Vagina (tissue), 2 donors: ENCODE measurements at places on chromosomes 2 and 18.
A peak's percentile ranks its signal among the peaks of the same experiment; 100 is the strongest.

DNA sequence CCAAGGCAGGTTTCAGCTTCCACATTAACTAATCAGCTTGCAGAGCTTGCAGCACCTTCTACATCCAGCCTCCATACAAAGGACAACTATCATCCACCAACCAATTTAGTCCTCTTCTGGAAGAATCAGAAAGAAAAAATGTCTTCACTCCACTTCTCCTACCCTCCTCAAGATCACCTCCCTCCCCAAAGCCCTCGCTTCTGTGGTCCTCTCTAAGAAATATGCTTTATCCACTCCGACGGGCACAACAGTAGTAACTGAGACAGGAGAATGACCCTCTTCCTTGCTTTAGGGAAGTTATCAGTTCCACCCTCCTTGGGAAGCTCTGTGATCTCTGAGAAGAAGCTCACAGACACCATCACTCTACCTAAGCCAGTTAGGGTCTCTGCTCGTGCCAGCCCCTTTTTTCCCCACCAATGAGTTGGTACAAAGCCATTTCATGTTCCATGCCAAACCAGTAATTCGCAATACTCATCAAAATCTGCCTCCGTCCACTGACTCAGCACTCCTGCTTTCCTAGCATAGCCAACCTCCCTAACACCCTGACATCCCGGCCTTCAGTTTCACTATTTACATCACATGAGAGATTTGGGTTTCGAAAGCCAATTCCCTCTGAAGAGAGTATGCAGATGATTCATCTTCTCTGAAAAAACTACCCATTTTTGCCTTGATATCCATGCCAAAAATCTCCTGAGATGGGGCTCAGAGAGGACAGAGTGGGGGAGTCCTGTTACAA lies 114.1 kb upstream of the PKDCC start:
- no peak for DNase-seq
- H3K4me3 ChIP-seq: no peak overlapping the region
- peak overlapping the region; percentile 46 for H3K27ac ChIP-seq
- H3K36me3 ChIP-seq: no peaks in the 10 kb centered on the region

GRCh38 chr2:36696533-36696932 lies at the start of gene VIT:
VIT (plus strand) TSS chr2:36696707; CDS start chr2:36716371, 19,664 bp downstream.
- DNase-seq: no peak
- H3K36me3 ChIP-seq: no peaks in the 10 kb centered on the region
- H3K4me3 ChIP-seq: no peak within 1 kb of the TSS
- H3K4me1 ChIP-seq: no peaks in the 10 kb centered on the region
- H3K27me3 ChIP-seq: no peaks in the 10 kb centered on the region

DNA sequence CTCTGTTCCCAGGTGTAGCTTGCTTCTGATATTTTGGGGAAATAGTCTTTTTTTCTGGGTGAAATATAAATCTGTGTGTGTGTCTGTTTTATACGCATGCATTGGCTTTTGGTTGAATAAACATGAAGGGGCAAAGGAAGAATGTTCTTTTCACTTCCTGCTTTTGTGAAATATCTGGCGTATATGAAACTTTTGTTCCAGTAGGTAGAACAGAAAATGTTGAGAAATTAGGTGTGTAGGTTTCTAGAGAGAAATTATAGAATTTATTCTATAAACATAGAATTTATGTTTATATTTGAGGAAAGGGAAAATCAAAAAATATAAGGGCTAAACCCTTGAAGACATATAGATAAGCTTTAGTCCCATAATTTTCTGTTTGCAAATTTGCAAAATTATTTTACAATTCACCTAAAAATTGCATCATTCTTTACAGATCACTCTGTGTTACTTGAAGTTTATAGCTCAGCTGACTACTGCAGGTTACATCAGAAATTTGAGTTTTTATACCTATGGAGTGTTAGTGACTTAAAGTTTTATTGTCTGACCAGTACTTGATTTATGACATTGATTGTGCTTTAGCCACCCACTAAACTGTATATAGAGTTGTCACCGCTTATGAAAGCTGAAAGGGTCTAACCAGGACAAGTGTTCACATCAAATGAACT lies 116.1 kb downstream of the FAM117B start:
- H3K36me3 ChIP-seq: no peaks in the 10 kb centered on the region
- no peak overlapping the region for H3K4me3 ChIP-seq
- no peak for DNase-seq
- H3K27me3 ChIP-seq: no peaks in the 10 kb centered on the region

DNA sequence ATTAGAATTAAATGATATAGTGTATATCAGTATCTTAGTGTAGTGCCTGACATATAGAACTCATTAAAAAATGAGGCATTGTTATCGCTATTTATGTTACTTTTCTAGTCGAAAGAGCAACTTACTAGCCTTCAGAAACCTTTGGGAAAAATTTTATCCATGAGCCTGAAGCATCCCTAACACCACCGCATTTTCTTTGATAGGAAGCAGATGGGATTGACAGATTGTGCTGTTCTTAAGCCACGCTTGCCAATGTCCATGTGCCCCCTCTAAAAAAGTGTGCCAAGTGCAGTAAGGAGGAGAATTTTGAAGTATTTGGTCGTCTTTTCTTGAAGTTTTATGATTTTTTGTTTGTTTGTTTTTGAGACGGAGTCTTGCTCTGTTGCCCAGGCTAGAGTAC lies 29.1 kb downstream of the PPM1B start:
- no peak overlapping the region for H3K4me3 ChIP-seq
- H3K4me1 ChIP-seq: peaks cover 15% of the 10 kb centered on the region
- peaks cover 2% of the 10 kb centered on the region for H3K36me3 ChIP-seq
- no peaks in the 10 kb centered on the region for H3K27me3 ChIP-seq
- DNase-seq: no peak

DNA sequence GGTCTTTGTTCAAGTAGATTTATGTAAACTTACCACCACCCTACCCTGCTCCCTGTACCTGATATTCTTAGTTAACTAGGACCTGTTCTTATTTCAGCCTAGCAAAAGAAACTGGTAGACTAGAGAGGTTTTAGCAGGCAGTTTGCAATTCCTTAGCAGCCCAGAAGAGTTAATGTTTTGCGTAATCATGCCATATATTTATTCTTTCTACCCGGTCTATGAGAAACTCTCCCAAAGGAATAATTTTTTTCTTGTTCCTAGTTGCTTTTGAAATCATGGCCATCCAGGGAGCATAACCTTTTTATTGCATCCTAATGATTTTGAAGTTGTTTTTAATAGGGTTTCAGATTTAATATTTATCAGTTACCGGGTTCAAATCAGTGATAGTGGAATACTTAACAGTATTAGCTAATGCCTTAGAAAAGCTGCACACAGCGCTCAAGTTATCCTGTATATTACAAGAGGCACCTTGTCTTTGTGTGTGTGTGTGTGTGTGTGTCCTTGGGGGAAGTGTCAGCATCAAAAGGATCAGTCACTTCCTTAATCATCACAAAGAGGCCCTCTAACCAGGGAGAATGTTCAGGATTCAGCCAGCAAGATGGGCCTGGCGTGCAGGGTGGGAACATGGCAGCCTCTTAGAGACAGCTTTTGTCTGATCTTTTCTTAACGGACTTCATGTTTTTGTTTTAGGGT lies 52.9 kb downstream of the CABLES1 start:
- H3K4me3 ChIP-seq: no peak overlapping the region
- no peaks in the 10 kb centered on the region for H3K27me3 ChIP-seq
- H3K36me3 ChIP-seq: no peaks in the 10 kb centered on the region
- H3K27ac ChIP-seq: no peak overlapping the region
- no peak for DNase-seq
- H3K4me1 ChIP-seq: peaks cover 13% of the 10 kb centered on the region

DNA sequence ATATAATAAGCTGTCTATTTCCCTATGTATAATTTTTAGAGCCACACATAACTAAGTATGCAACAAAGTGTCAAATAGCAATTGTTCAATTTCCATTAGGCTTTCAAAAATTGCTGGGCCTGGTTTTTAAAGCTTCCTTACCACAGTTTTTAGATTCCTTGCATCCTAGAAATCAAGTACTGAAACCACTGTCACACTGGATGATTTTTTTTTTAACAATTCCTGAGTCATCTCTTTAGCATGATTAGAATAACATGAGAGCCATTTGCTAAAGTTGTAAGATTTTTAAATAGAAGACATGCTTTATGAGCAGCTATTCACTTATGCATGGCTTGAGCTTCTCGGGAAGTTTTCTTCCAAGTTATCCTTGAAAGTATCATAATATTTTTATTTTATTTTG lies 319.5 kb upstream of the NXPH2 start:
- no peak overlapping the region for H3K4me3 ChIP-seq
- H3K27ac ChIP-seq: no peak overlapping the region
- DNase-seq: no peak

DNA sequence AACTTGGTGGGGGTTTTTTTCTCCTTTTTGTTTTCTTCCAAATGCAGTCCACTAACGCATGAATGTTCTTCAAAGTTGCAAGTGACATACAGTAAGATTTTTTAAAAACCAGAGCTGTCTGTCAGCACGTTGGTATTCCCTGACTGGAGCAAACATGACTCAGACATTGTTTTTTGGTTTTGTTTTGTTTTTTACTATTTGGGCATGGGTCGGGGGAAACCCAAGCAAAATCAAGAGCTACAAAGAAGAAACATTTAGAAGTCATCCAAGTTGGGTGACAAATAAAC lies 726 bp upstream of the CCDC88A start:
- DNase-seq: no peak
- peak overlapping the region; percentile 83 for H3K4me3 ChIP-seq
- peaks cover 22% of the 10 kb centered on the region for H3K4me1 ChIP-seq
- H3K27me3 ChIP-seq: no peaks in the 10 kb centered on the region
- peak overlapping the region; percentile 92 for H3K27ac ChIP-seq

DNA sequence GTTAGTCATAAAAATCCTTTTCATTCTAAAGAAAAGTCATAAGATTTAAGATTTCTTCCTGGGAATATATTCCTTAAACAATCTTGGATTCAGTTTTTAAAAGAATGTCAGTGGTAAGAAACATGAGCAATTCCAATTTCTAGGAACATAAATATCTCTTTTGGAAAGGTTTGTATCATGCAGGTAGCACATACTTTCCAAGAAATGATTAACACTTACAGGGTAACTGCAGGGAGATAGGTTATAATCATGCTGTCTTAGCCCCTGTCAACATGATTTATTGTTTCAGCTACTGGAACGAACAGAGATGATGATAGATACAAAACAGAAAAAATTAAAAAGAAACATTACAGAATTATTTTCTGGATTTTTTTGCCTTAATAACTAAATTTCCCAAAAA lies 1537.7 kb downstream of the LRP1B start:
- no peaks in the 10 kb centered on the region for H3K36me3 ChIP-seq
- H3K4me3 ChIP-seq: no peak overlapping the region
- H3K27me3 ChIP-seq: no peaks in the 10 kb centered on the region
- H3K27ac ChIP-seq: no peak overlapping the region
- DNase-seq: no peak

GRCh38 chr2:14923820-14924580 lies 291.5 kb downstream of the LRATD1 start:
- H3K27me3 ChIP-seq: no peaks in the 10 kb centered on the region
- H3K36me3 ChIP-seq: no peaks in the 10 kb centered on the region
- H3K4me1 ChIP-seq: no peaks in the 10 kb centered on the region

- H3K4me1 ChIP-seq: peaks cover 5% of the 10 kb centered on the region
- H3K27ac ChIP-seq: peak overlapping the region; percentile 3
- no peaks in the 10 kb centered on the region for H3K27me3 ChIP-seq
- no peak for DNase-seq
Observed at GRCh38 chr2:11515490-11515981, 18.3 kb upstream of the GREB1 start.

DNA sequence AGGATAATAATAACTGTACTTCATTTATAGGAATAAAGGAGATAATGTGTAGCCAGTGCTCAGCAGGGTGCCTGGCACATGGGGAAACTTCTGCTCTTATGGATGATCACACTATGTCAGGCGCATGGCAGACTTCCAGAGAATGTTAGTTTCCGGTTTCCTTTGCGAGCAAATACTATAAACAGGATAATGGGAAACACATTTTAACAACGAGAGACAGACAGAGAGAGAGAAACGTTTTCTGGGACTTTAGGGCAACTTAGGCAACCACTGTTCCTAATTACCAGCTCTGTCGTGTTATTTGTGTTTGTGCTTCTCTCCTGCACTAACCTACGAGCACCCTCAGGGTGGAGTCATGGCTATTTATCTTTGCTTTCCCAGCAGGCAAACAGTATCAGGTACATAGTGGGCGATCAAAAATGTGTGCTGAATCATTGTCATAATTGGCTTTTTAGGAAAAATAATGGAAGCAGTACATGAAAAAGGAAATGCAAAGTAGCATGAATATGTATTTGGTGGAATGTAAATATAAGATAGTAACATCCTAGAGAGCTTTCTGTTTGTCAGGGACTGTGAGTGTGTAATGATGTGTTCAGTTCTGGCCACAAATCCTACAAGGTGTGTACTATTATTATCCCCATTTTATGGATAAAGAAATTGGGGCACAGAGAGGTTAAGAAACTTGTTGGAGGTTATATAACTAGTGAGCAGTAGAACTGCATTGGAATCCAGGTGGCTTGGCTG lies 36.8 kb upstream of the IGFBP2 start:
- H3K36me3 ChIP-seq: no peaks in the 10 kb centered on the region
- no peak overlapping the region for H3K4me3 ChIP-seq
- no peaks in the 10 kb centered on the region for H3K27me3 ChIP-seq
- H3K27ac ChIP-seq: no peak overlapping the region
- DNase-seq: no peak

GRCh38 chr2:167157523-167157922 lies 269.2 kb downstream of the XIRP2 start:
- H3K4me3 ChIP-seq: no peak overlapping the region
- no peak overlapping the region for H3K27ac ChIP-seq
- no peaks in the 10 kb centered on the region for H3K4me1 ChIP-seq
- H3K27me3 ChIP-seq: no peaks in the 10 kb centered on the region
- no peaks in the 10 kb centered on the region for H3K36me3 ChIP-seq
- no peak for DNase-seq

DNA sequence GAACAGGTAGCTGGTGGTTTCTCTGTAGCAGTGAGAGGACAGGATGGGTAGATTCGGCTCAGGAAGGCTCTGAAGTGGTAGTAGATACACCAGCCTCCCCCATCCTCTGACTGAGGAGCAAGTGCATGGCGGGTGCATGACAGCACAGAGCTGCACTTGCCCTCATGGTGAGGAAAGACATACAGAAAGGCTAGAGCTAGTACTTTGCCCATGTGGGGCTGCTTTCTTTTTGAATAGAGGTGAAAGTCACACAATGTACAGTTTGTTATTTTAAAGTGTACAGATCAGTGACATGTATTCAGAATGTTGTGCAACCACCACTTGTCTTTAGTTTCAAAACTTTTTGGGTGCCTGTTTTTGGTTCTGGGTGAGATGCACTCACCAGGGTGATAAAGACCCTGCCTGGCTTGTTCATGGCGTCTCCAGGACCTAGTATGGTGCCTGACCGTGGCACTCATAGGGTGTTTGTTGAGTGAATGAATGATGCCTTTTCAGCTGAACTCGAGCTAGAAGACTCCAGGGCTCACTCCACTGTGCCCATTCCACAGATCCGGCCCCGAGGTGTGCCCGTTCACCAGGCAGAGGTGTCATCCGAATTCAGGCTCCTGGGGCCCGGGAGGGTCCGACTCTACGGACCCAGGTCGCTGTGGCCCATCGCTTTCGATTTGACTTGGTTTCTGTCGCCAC lies 421 bp upstream of the VAMP5 start:
- no peaks in the 10 kb centered on the region for H3K27me3 ChIP-seq
- H3K36me3 ChIP-seq: no peaks in the 10 kb centered on the region
- peaks cover 62% of the 10 kb centered on the region for H3K4me1 ChIP-seq
- no peak for DNase-seq
- peak overlapping the region; percentile 95 for H3K27ac ChIP-seq

- H3K4me1 ChIP-seq: peaks cover 34% of the 10 kb centered on the region
- H3K27me3 ChIP-seq: no peaks in the 10 kb centered on the region
- no peaks in the 10 kb centered on the region for H3K36me3 ChIP-seq
- no peak overlapping the region for H3K4me3 ChIP-seq
- peak overlapping the region; percentile 60 for H3K27ac ChIP-seq
Observed at GRCh38 chr2:216855605-216856004, 4.3 kb downstream of the TNP1 start.

- no peak overlapping the region for H3K4me3 ChIP-seq
- H3K27ac ChIP-seq: no peak overlapping the region
- H3K4me1 ChIP-seq: peaks cover 13% of the 10 kb centered on the region
- DNase-seq: no peak
Observed at GRCh38 chr2:86566158-86566820, 3.0 kb upstream of the CHMP3 start.
